ENCODE measurements at places on chromosomes 13 and 19. TPM values are rescaled to one million over a fixed set of nuclear protein-coding genes. Genes with fewer than 3 reads are reported as not detected.

The GAPDHS gene
- polyA plus RNA-seq: not detected

The MZF1 gene
- 23.6 TPM for polyA plus RNA-seq

The RAB3D gene
- 16.9 TPM for polyA plus RNA-seq

The VSTM2B gene
- polyA plus RNA-seq: 0.47 TPM

The ZNF121 gene
- polyA plus RNA-seq: 9.5 TPM

The NTF4 gene
- 3.2 TPM for polyA plus RNA-seq

The CNOT3 gene
- 73.6 TPM for polyA plus RNA-seq

The IGFL1 gene
- polyA plus RNA-seq: not detected

The PGPEP1 gene
- polyA plus RNA-seq: 26.2 TPM

The SYNE4 gene
- 10.0 TPM for polyA plus RNA-seq

The TMEM255B gene
- 9.4 TPM for polyA plus RNA-seq

The IL11 gene
- polyA plus RNA-seq: 0.93 TPM

The LMTK3 gene
- 2.0 TPM for polyA plus RNA-seq

The NUFIP1 gene
- 14.3 TPM for polyA plus RNA-seq

The FFAR3 gene
- polyA plus RNA-seq: 0.71 TPM

The JAK3 gene
- 3.3 TPM for polyA plus RNA-seq

The LRP3 gene
- polyA plus RNA-seq: 15.1 TPM

The SHISA7 gene
- 0.33 TPM for polyA plus RNA-seq

The ZNF470 gene
- polyA plus RNA-seq: 10.2 TPM

The PRTN3 gene
- polyA plus RNA-seq: 0.74 TPM

The TLE2 gene
- 40.5 TPM for polyA plus RNA-seq

The MIDN gene
- polyA plus RNA-seq: 50.1 TPM

The RFXAP gene
- polyA plus RNA-seq: 28.4 TPM

The KLK8 gene
- 2.7 TPM for polyA plus RNA-seq

The WASF3 gene
- polyA plus RNA-seq: 59.1 TPM

The IGSF23 gene
- 0.85 TPM for polyA plus RNA-seq

The ZNF506 gene
- polyA plus RNA-seq: 31.3 TPM

The F10 gene
- polyA plus RNA-seq: 33.4 TPM

The ZNF20 gene
- polyA plus RNA-seq: 5.0 TPM

The CGB7 gene
- 1.0 TPM for polyA plus RNA-seq

The ZNF534 gene
- polyA plus RNA-seq: 0.44 TPM

The ZIC2 gene
- 0.05 TPM for polyA plus RNA-seq

The NLRP11 gene
- polyA plus RNA-seq: 0.19 TPM

The LRRC63 gene
- polyA plus RNA-seq: 0.20 TPM

The ANKLE1 gene
- polyA plus RNA-seq: 0.76 TPM

The BORA gene
- 8.0 TPM for polyA plus RNA-seq

The MOB3A gene
- polyA plus RNA-seq: 25.9 TPM

The CLDN10 gene
- 89.9 TPM for polyA plus RNA-seq

The DIAPH3 gene
- 16.6 TPM for polyA plus RNA-seq

The NXNL1 gene
- 0.26 TPM for polyA plus RNA-seq

The FPR2 gene
- polyA plus RNA-seq: 0.11 TPM

The CACNA1A gene
- polyA plus RNA-seq: 5.3 TPM

The RGL3 gene
- polyA plus RNA-seq: 1.7 TPM

The COG3 gene
- 32.9 TPM for polyA plus RNA-seq

The RFPL4AL1 gene
- not detected for polyA plus RNA-seq

The KL gene
- 2.5 TPM for polyA plus RNA-seq

The SIGLEC14 gene
- 0.76 TPM for polyA plus RNA-seq
